ENCODE measurements at places on chromosomes 2 and 18. TPM values are rescaled to one million over a fixed set of nuclear protein-coding genes. Genes with fewer than 3 reads are reported as not detected.

DNA sequence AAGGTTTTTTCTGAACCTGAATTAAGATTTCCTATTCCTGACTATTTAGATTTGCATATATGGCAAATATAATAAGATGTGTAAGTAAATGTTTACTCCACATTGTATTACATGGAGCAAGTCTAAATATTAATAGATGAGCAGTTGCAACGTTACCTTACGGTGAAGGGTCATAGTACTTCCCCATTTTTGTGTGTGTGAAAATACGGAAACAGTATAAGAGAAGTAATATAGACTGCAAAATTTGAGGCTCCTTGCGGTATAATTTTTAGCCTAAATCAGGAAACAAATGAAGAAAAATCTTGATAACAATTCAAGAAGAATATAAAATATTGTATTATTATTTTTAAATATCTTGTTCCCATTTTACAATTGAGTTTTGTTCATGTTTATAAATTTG, 434.2 kb downstream of the GRB14 start:
- no peak for DNase-seq

GDF7 gene
- 0.11 TPM for total RNA-seq

DNA sequence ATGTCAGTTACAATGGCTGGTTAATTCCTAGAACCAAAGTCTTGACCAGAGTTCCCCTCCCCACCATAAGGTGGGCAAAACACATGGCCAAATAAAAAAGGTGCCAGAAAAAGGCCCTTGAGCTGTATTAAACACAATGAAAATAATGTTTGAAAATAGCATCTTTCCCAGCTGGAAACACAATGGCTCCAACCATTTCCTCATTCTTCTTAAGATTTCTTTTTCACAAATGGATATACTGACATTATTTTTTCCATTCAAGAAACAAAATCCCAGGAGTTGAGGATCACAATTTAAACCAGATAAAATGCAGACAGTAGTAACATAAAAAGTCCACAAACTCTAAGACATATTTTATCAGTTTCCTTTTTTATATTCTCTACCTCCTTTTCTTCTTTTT, 143.8 kb downstream of the EXOC6B start:
- no peak for DNase-seq

GRCh38 chr2:126299469-126299976, 356.4 kb upstream of the GYPC start:
- no peak for DNase-seq

DNA sequence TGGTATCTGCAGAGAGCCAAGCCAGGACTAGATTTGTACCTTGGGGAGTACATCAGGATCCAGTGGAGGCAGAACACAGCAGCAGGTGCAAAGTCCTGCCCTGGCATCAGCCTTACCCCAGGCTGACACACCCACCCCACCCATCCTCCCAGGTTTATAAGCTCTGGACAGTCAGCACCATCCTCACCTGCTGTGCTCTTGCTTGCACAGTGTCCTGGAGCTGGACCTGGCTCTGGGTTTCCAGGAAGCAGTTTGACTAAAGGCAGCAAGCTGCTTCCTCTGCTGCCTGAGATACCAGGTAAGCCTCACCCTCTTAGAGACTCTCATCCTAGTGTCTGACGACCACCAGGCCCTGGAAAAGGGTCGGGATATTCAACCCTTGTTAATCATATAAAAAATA, at the start of gene SULT1C3:
Gene SULT1C3, plus strand, starts transcription at position 183 of the 400 bp plus-strand sequence. CDS start 7,227 bp downstream, outside the sequence.
- no peak for DNase-seq

GRCh38 chr2:192218377-192218776, 23.6 kb upstream of the TMEFF2 start:
- DNase-seq, result no peak
